EL (cell line): ENCODE measurements at places on chromosomes 3 and 15.

DNA sequence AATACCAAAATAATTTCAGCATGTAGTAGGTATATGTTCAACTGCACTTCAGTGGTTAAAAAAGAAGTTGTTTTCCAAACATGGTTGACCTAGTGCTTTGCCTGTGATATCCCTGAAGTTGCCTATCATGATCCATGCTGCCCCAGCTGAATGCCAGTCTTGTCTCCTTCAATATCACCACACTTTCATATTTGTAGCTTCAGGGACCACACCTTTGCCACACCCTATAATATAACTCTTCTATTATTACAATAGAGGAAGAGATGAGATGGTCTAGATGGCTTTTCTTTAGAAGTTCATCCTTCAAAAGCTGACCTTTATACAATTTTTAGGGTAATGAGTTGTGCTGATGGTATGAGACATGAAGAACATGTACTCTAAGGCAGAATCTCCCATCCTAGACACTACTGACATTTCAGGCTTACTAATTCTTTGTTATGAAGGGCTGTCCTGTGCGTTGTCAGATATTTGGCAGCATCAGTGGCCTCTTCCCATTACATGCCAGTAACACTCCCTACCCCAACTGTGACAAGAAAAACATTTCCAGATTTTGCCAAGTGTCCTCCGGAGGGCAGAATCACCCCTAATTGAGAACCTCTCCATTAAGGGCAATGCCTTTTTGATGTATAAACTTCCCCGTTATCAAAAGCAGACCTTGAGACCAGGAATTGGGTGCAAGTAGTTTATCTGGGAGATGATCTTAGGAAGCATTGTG is 76.2 kb upstream of the PLCL2 start:
- no peak for DNase-seq

GRCh38 chr15:67030036-67030762 is 35.2 kb upstream of the SMAD3 start:
- no peak for DNase-seq

GRCh38 chr3:161673866-161674265 is 177.3 kb downstream of the OTOL1 start:
- DNase-seq = no peak

DNA sequence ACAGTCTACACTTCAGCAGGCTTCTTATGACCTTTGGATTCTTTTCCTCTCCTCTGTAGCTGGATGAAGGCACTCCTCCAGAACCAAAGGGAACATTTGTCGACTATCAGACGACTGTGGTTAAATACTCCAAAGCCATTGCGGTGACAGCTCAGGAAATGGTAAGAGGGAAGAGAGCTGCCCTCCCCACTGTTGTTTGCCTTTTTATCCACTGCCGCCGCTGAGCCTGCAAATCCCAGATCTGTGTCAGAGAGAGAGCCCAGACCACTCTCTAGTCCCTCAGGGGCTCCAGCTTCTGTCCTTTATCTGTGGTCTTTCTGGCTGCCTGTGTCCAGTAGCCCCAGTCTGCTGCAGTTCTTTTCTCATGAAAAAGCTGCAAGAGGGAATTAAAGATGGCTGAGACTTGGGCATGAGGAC is 261.5 kb upstream of the TPM1 start:
- DNase-seq = no peak

GRCh38 chr15:101528108-101528916 is 38.8 kb upstream of the PCSK6 start:
- DNase-seq = no peak
